Ammon's horn (tissue), 1 donor: ENCODE measurements at places on chromosomes 5 and 9.

GRCh38 chr5:80739898-80740297 lies 85.1 kb upstream of the DHFR start:
- no peak for DNase-seq

DNA sequence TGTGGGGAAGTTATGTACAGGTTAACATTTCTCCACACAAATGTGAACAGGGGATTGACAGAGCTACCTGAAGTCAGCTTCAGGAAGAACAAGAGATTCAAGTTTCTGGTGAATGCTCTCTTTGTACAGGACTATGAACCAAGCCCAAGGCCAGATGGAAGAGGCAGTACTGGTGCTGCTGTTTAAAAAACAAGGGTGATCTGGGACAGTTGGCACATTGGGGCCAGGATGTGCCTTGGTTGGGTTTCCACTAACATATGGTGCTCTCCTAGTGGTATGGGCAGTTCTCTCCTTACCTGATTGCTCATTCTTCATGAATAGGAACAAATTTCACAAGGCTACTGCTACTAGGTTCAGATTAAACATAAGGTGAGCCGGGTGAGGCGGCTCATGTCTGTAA lies 40.0 kb downstream of the MTMR12 start:
- DNase-seq: no peak

- no peak for DNase-seq
Observed at GRCh38 chr5:175893466-175893865, 22.1 kb downstream of the CPLX2 start.

GRCh38 chr5:64644831-64645230 lies 45.5 kb upstream of the SHISAL2B start:
- DNase-seq: no peak

GRCh38 chr9:134193912-134194535 lies 29.7 kb upstream of the RNU6ATAC start:
- no peak for DNase-seq

- DNase-seq: no peak
Observed at GRCh38 chr9:93028448-93029006, 30.0 kb upstream of the SUSD3 start.

DNA sequence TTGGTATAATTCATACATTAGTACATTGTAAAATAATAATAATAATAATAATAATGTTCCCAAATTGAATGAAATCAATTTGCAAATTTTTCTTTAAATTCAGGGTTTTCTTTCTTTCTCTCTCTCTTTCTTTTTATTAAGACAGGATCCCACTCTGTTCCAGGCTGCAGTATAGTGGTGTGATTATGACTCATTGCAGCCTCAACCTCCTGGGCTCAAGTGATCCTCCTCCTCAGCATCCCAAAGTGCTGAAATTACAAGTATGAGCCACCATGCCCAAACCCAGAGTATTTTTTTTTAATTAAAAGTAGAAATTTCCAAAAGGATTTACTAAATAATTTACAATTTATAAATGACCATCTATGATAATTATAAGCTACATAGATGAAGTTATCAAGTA lies 117.7 kb downstream of the HOMER1 start:
- DNase-seq: no peak

- DNase-seq: no peak
Observed at GRCh38 chr5:61766141-61766540, 434.1 kb downstream of the ZSWIM6 start.

GRCh38 chr9:75651709-75652108 lies 238.8 kb upstream of the PCSK5 start:
- DNase-seq: no peak

- no peak for DNase-seq
Observed at GRCh38 chr9:121299467-121300282, 31.7 kb downstream of the GSN start.

GRCh38 chr5:149264439-149265067 lies 7.1 kb upstream of the AFAP1L1 start:
- DNase-seq: no peak

GRCh38 chr9:77521091-77521490 lies 127.0 kb downstream of the GNA14 start:
- peak; percentile 78 for DNase-seq

DNA sequence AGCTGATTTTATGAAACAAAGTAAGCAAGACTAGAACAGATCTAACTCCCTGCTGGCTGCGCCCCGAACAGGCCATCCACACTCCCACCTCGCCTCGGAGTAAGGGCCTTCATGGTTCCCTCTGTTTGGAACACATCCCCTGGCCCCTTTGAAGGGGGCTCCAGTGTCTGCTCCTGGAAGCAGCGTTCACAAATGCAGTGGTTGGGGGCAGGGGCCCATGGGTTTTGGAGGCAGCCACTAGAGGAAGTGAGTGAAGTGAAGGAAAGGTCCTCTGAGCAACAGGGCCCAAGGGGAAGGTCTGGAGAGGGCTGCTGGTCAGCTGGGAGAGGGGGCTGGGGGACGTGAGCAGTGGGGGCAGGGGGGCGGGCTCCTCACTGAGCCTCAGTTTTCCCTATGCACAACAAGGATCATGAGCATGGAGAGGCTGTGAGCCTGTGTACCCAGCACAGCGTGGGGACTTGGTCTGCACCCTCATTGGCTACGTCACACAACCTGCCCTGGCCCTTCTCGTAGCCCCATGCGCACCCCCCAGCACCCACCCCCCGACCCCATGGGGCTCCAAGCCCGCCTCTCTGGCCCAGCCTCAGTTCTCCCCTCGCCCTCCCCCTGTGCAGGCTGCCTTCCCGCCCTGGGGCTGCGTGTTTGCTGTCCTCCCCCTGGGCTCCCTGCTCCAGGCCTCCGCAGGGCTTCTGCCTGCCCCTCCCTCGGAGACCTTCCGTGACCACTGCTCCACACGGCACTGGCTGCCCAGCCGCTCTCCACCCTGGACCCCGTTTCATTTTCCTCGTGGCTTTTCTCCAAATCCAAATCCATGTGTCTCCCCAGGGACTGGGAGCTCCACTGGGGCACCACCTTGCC lies 39.5 kb downstream of the RASGEF1C start:
- DNase-seq: no peak

- DNase-seq: no peak
Observed at GRCh38 chr5:14226992-14227391, 83.8 kb downstream of the TRIO start.

DNA sequence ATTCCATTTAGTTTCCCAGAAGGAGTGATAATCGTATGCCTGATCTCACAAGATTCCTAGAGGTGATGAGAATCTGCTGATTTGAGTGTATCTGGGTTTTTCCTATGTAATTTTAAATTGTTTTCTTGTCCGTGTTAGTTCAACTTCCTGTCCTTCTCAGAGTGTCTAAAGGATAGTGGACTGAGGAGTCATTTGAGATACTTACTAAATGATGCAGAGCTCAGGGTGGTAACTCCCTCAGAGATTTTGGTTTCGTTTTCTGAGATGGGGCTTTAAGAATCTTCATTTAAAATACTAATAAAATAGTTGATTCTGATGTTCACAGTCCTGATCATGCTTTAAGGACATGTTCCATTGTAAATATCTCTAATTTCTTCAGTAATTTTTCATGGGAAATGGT lies 30.3 kb downstream of the MELK start:
- no peak for DNase-seq

- DNase-seq: no peak
Observed at GRCh38 chr9:81822967-81823366, 105.3 kb upstream of the SPATA31D4 start.

- DNase-seq: no peak
Observed at GRCh38 chr5:6244339-6244714, 134.0 kb downstream of the MED10 start.

- DNase-seq: no peak
Observed at GRCh38 chr9:2389404-2389803, 232.2 kb upstream of the VLDLR start.

DNA sequence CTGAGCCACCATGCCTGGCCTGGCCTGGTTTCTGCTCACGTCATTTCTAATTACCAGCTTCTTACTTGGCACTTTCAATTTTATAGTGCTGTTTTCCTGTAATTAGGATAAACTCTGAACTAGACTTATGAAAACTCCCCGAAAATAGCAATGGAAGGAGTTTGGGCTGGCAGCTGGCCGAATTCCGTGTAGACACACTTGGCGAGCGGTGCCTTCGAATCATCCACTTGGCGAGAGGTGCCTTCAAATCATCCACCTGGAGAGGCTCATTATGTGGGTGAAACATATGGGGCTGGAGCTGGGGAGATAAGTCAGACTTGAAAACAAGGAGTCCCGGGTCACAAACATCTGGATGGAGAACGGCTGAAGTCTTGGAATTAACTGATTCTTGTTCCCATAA lies 203.7 kb downstream of the ROR2 start:
- no peak for DNase-seq

- no peak for DNase-seq
Observed at GRCh38 chr5:610011-610743, 2.0 kb upstream of the CEP72 start.

DNA sequence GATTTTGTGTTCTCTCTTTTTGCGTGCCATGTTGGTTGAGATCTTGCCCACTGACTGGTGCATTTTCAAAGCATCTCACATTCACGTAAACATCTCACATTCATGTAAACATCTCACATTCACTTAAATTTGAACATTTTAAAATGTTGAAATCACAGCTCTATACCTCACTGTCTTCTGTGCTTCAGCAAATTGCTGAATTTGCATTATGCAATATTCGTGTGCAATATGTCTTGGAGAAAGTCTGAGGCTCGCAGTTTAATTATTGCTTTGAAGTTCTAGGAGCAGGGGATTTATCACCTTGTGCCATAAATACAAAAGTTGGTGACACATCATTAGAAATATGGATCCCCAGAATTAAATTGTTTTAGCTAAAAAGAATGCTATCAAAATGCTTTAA lies 42.6 kb downstream of the TNFSF15 start:
- DNase-seq: no peak

- no peak for DNase-seq
Observed at GRCh38 chr5:55836191-55836590, 15.0 kb upstream of the IL31RA start.

GRCh38 chr5:84257061-84257460 lies 127.6 kb downstream of the EDIL3 start:
- no peak for DNase-seq

DNA sequence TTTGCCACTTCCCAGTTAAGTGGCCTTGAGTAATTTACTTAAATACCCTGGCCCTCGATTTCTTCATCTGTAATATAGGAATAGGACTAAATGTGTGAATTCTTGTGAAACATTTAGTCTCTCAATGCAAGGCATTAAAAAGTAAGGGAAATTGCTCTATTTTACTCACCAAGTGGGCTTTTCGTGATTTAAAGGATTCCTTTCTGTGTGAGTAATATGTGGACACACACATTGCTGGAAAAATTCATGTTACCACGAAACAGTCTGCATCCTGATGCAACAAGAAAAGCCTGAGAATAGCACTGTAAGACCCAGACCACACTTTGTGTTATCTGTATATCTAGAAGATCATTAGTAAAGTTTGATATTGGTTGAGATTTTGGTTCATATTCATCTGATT lies 1243.0 kb upstream of the CDH9 start:
- no peak for DNase-seq

DNA sequence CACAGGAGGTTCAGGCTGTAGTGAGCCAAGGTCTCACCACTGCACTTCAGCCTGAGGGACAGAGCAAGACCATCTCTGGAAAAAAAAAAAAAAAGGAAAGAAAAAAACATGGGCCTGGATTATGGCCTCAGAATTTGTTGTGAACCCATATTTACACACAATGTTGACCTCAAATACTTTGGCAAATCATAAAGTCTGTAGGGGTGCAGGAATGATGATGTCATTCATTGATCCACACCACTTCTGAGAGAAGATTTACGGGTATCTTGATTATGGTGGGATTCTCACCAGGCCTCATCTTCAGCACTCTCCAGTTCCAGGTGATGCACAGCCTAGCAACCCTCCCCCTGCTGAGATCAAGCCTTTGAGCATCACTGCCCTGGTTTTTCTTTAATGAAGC lies 156.9 kb downstream of the CDH6 start:
- no peak for DNase-seq

DNA sequence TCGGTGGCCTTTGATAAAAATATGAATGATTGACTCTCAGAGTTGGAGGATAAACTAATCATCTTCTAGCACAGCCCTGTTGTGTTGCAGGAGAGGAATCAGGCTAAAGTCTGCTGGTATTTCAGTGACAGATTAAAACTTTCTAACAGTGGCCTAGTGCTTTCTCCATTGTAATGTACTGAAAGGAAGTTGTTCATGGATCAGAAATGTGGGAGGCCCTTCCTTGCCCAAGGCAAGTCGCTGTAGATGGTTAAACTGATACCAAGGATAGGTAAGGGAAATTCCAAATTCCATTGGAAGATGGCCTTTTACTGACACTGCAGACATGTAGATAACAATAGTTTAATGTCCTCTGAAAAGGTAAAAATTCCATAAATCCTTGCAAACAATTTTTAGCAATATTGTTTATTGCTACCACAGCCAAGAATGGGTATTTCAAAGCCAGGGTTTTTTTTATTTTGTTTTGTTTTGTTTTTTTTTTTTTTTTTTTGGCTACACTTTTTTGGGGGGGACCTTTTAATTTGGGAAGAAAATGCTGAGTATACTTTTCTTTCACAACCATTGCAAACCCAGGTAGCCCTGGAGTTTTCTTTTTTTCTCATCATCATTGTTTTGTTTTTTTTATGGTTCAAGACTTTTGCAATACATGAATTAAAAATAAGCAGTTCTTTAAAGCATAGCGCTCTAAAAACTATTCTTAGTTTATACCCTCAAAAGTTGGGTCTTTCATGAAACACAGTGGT lies 35.5 kb downstream of the WDR36 start:
- DNase-seq: no peak

DNA sequence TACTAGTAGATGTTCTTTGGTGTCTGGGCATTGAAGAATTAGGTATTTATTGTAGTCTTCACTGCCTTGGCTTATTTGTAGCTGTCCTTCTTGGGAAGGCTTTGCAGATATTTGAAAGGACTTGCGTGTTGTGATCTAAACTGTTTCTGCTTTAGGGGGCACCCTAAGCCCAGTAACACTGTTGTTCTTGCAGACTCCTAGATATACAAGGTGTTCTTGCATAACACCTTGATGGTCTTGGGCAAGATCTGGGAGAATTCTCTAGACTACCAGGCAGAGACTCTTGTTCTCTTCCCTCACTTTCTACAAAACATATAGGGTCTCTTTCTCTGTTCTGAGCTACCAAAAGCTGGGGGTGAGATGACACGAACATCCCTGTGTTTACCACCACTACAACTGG lies 179.1 kb downstream of the FAM170A start:
- no peak for DNase-seq

GRCh38 chr9:134040781-134041648 lies 15.7 kb downstream of the BRD3OS start:
- DNase-seq: no peak

DNA sequence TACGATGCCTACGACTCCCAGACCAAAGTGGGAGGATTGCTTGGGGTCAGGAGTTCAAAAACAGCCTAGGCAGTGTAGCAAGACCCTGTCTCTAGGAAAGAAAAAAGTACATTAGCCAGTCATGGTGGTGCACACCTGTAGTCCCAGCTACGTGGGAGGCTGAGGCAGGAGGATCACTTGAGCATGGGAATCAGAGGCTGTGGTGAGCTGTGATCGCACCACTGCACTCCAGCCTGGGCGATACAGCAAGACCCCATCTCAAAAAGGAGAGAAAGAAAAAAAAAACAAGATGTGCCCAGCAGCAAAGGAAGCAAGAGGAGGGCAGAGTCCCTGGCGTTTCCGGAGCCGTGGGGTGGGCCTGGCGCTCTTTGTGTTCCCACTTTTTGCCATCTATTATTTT lies 79.4 kb upstream of the CACNA1B start:
- no peak for DNase-seq

GRCh38 chr5:150209099-150209635 lies 19.3 kb downstream of the SLC6A7 start:
- no peak for DNase-seq

- no peak for DNase-seq
Observed at GRCh38 chr5:133890314-133890713, 78.1 kb downstream of the C5orf15 start.

- DNase-seq: peak; percentile 55
Observed at GRCh38 chr5:7754997-7755596, 95.8 kb downstream of the CFAP90 start.
